SJCRH30 (cell line): ENCODE measurements at places on chromosomes 12 and 14.

DNA sequence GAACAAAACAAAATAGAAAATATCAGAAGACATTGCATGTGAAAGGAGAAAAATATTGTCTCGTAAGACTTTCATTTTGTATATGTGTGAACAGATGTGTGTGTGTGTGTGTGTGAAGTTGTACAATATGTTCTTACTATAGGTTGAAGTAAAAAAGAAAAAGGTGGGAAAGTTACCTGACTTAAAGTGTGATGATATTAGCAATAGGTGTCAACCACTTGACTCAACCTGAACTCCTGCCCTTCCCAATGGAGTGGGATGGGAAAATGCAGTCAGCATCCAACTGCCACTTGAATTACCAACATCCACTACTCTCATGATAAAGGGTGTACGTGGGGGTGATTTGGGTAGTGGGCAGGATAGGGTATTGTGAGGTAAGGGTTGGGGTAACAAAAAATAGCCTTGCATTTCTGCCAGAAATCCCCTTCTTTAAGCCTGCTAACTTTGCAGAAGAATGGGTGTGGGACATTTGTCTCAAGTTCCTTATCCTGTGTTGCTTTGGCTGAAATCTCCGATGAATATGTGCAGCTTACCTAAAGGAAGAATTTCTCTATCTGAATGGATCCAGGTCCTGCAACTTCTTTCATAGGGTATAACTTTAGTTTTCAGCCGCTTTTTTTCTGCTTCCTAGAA is 181.6 kb downstream of the CHST11 start:
- DNase-seq = no peak

- no peak for DNase-seq
These were observed 3.8 kb downstream of the MTHFD1 start for GRCh38 chr14:64391986-64392385.

DNA sequence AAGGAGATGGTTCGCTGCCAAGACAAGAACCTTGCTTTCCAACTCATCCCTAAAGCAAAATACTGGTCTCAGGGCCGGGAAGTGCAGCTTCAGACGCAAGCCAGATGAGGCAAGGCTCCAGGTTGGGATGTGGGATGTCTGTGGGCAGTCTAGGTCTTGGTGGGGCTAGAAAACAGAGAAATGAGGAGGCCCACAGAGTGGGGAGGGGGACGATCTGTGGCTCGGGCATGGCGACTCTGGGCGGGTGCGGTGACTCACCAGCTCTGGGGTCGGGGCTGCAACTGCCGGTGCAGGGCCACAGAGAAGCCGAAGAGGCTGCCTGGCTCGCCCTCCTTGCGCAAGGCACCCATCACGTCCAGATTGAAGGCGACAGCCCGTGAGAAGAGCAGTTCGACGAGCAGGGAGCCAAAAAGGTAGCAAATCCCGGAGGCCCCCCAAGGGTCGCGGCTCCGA is 459 bp downstream of the ITGA7 start:
- DNase-seq = peak; percentile 32

DNA sequence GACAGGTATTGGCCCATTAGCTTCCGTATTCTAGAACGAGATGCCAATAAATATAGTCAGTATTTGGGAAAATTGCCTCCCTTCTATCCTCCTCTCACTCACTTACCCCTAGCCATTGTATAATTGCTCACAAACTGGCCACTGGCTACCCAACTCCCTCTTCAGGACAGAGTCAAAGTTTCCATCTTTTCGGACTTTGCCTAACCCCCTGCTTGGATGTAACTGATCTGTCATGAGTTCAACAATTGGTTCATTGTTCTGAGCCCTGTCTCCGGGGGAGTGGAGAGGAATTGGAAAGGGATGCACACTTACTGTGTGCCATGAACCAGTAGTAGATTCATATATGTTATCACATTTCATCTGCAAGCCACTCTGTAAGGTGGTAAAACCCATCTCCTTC is 12.2 kb downstream of the MYRFL start:
- peak; percentile 35 for DNase-seq

DNA sequence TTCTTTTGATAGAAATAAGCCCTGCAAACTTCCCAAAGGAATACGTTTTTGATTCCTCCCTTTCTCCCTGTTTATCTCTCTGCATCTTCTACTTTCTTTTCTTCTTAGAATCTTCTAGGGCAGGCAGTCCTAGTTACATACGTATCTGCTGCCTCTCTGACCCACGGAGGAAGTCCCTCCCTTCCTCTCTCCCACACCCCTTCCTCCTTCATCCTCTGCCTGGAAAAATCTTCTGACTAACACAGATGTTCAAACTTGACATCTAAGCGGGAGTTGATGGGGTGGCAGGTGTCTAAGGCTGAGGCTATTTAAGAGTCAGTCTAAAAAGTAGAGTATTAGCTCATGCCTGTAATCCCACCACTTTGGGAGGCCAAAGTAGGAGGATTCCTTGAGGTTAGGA is 88.6 kb downstream of the MAP1LC3B2 start:
- no peak for DNase-seq

DNA sequence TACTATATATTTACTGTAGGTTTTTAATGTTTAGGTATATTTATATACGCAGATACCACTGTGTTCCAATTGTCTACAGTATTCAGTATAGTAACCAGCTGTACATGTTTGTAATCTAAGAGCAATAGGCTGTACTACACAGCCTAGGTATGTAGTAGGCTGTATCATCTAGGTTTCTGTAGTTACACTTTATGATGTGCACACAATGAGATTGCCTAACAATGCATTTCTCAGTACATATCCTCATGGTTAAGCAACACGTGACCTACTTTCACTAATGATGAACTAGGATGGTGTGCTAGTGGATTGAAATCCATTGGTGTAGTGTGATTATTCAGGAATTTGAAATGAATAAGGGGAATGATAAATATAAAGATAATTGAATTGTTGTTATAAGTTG is 77.7 kb downstream of the ETNK1 start:
- DNase-seq = no peak

- peak; percentile 68 for DNase-seq
These were observed 33.7 kb downstream of the ITPK1 start for GRCh38 chr14:93081876-93082570.

DNA sequence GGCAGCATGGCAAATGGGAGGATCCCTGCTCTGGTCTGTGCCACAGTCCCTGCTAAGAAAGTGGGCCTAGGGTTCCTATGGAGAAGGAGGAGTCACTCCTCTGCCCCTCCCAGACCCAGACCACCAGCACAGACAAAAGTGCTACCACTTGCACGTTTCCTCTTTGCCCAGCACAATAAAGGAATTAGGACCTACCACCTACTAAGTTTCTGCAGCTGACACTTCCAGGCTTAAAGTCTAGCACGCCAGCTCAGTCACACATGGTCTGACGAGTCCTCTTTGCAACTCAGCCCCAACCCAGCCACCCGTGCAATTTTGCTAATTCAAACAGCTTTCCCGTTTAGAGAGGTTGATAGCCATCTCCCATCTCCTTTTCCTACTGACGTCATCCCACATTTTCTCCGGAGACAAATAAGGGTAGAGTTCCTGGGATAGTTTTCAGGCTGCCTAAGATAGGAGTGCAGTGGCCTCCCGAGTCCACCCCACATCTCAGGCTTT is 66.2 kb upstream of the PTGR2 start:
- peak; percentile 93 for DNase-seq

GRCh38 chr12:15206338-15206737 is 14.9 kb downstream of the RERG start:
- no peak for DNase-seq

DNA sequence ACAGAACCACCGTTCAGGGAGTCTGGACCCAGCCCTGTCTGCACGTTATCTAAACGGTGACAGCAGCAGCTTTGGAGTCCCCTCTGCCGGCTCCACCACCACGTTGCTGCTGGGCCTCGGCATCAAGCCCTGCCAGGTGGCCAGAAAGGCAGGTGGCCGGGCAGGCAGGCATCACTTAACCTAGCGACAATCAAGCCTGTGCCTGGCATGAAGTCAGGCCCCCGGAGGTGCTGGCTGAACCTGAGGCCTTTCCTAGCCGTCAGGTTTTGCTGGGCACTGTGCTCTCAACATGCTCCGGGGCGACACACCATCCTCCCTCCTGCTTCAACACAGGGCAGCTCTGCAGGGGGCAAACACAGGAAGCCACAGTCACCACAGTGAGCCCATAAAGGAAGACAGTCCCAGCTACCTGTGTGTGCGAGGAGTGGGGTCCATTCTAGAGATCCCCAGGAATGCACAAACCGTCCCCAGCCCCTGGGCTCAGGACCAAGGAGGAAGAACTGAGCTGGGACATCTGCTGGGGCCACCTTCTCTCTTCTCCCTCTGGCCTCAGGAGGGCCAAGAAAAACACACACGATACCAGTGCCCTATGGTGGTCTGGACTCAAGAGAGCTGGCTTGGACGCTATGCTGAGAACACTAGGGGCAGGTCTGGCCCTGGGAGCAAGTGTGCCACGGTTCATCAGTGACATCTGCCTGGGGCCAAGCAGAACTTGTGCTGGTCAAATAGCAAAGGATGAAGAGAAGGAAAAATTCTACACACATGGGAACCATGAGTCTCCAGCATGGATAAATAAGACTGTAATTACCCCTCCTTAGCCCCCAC is 44.7 kb downstream of the CCDC88C start:
- peak; percentile 47 for DNase-seq

DNA sequence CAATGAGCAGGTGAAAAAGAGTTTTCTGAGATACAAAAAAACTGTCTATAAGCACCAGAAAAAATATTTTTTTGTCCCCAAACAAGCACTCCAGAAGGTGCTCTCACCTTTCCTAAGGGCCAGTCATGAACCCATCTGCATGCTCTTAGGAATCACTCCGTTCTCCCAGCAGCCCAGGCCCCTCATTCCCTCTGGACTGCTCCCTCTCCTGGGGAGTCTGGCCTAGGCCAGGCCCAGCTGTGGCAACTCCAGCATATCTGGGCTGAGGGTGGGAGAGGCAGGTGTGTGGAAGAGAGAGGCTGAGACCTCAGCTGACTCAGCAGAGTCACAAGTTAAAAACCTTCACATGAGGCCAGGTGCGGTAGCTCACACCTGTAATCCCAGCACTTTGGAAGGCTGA is 54.6 kb downstream of the TRAFD1 start:
- no peak for DNase-seq

DNA sequence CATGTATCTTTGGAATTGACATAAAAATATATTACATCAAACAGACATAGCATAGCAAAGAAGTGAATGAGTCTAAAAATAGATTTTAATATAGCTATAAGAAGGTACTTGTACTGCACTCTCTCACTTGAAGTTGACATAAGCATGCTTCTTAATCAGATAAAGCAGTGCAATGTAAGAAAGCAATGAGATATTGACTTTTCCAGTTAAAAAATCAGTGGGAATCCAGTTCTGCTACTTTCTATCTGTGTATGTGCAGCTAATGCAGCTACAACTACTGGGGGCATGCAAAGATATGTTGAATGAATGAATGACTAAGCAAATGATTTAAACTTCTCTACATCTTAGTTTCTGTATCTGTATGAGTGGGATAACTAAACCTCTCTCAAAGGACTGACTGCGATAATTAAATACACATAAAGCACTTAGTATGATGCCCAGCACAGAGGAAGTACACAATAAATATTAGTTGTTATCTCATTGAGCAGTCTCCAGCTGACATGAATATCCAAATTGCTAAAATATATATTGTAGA is 10.3 kb downstream of the WASHC3 start:
- no peak for DNase-seq

- no peak for DNase-seq
These were observed 214.4 kb upstream of the DIO2 start for GRCh38 chr14:80425686-80426085.

DNA sequence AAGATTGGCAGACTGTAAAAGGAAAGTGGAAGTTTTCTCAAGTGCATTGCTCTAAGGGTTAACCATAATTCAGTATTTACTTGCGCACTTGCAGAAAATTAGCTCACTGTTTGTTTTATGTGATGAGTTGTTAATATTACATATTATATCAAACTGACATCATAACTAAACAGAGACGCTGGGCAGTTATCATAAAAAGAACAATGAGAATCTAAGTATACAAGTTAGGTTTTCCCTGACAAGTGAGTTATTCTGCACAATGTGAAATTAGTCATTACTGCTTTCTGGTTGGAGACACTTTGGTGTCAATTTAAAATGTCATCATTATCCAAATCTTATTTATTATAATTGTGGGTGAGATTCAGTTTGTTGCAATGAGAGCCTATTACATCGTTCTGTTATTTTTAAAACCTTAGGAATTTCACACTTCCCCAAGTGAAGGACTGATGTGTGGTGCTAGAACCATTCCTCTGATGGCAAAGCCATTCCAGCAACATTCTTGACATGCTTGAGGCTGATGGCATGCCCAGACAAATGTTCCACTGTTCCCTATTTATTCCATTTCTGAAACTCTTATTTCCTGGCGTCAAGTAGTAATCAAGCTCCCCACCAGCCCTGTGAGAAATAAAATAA is 90.1 kb upstream of the FLRT2 start:
- DNase-seq = peak; percentile 56

DNA sequence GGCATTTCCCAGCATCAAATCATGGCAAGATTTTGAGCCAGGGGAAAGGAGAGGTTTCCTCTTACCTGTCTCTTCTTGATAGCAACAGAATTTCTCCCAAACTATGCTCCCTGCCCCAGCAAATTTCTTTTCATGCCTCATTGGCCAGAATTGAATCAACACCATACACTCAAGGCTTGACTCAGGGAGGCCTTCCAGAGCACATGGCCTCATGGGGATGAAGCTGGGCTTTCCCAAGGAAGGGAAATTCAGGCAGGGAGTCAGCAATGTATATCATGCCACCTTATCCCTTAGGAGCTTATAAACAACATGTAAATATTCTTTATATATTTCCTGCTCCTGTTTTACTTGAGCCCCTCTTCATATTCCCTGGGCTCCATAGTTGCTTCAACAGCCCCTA is 62.1 kb downstream of the ARF6 start:
- no peak for DNase-seq

DNA sequence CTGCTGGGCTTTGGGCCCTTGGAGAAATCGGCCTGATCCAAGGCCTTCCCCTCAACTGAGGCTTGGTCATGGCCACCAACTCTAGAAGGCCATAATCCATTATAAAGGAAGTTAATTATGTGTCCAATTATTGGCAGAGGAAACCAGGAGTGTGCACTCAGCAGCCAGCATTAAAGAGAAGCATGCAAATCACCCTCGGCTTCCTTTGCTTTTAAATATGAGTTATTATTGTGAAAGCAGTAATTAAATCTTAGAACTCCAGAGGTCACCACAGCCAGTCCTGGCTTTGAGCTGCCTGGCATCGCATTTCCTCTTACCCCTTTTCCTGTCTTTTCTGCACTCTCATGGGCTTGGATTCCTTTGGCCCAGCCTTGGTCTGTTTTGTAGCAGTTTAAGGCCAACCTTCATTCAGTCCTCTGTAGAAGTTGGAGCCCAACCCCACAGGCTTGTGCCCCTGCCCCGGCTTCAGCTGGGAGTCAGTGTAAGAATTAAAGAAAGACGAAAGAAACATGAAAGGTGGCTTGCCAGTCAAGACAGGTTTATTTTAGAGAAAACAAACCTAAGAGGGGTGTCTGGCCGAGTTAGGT is 14.7 kb upstream of the KRT86 start:
- no peak for DNase-seq
